ENCODE measurements at places on chromosomes 6 and 20. TPM values are rescaled to one million over a fixed set of nuclear protein-coding genes. Genes with fewer than 3 reads are reported as not detected.
A peak's percentile ranks its signal among the peaks of the same experiment; 100 is the strongest.

- no peaks in the 10 kb centered on the region for H3K4me1 ChIP-seq
- H3K27me3 ChIP-seq = no peaks in the 10 kb centered on the region
- no peak overlapping the region for H3K27ac ChIP-seq
- DNase-seq = no peak
Observed at GRCh38 chr6:112651239-112651638, 304.1 kb downstream of the RFPL4B start.

- no peak overlapping the region for H3K27ac ChIP-seq
- no peaks in the 10 kb centered on the region for H3K27me3 ChIP-seq
- H3K36me3 ChIP-seq = no peaks in the 10 kb centered on the region
- no peak for DNase-seq
- H3K4me3 ChIP-seq = no peak overlapping the region
Observed at GRCh38 chr20:18103497-18103896, 34.2 kb upstream of the KAT14 start.

DNA sequence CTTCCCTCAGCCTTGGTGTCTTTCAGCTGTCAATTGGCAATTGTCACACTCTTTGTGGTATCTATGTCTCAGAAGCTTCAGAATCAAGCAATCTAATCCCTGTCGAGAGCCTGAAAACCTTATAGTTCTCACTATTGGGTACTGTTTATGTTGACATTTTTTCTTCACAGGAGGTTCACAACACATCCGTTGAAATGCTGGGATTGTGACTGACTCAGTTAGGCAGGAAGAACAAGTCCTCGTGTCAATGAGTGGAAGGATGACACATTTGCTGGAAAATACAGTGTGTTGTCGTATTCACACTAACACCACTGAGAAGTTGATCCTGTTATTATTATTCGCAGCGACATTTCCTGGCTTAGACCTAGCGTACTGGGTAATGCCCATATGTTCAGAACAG is 163.9 kb upstream of the CITED2 start:
- DNase-seq = no peak
- H3K27ac ChIP-seq = no peak overlapping the region
- peaks cover 25% of the 10 kb centered on the region for H3K4me1 ChIP-seq
- H3K4me3 ChIP-seq = no peak overlapping the region
- H3K36me3 ChIP-seq = no peaks in the 10 kb centered on the region

BMP6 gene
- total RNA-seq = 0.73 TPM

DNA sequence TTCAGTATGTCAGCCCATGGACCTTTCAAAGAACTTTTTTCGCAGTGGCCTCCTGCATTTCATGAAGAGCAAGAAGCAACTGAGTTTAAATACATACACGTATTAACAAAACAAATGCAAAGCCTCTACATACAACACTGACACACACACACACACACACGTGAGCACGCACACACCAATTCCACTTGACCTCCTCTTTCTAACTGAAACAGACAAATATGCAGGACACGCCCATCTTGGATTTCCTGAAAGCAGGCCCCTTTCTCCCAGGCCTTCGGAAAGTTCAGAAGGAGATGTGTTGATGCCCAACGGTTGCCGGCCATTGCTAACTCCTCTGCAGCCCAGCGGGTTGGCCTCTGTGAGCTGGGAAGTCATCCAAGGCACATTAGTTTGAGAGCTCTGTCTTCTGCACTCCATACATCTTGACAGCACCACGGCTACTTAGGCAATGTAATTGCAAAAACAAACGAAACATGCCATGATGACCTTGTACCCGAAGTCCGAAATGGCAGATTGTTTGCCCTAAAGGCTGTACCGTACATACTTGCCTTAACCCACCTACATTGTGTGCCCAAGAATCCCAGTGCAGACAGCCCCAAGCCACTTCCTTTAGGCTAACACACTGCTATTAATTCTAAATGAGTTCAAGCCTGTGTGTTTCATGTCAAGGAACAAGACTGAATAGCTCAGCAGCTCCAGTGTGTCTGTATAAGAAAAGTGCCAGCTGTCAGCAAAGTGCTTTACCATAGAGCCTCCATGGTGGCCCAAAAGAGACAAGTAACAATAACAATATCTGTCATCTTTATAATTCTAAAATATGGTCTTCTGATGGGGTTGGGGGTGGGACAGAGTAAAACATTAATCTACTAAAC is 138.8 kb upstream of the RNF217 start:
- DNase-seq = no peak
- no peaks in the 10 kb centered on the region for H3K4me1 ChIP-seq
- H3K27ac ChIP-seq = no peak overlapping the region
- H3K36me3 ChIP-seq = no peaks in the 10 kb centered on the region

DNA sequence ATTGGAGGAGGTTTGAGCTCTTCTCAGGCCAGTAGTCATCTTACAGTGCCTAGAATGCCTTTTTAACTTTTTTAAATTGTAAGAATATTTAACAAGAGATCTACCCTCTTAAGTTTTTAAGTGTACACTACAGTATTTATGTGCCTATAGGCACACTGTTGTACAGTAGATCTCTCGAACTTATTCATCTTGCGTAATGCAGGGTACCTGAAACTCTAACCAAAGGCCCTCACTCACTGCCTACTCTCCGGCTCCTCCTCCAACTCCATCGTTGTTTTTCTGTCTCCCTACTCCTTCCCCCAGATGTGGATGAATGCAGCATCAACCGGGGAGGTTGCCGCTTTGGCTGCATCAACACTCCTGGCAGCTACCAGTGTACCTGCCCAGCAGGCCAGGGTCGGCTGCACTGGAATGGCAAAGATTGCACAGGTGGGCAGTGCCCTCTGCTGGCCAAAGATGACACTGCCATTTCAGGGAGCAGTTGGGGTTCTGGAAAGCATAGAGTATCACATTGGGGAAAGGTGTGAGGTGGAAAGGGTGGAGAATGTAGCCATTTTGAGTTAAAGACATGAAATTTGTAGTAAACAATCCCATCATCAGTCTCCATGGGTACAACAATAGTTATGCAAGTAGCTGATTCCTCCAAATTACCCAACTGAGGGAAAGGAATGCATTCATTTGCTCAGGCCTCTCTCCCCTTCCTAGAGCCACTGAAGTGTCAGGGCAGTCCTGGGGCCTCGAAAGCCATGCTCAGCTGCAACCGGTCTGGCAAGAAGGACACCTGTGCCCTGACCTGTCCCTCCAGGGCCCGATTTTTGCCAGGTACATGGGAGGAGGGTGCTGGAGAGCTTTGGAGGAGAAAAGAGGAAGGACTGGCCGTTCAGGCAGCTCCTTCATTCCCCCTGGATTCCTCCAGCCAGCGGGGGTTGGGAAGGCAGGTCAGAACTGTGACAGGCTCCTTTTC is 18.4 kb upstream of the ZNF76 start:
- no peak overlapping the region for H3K27ac ChIP-seq
- H3K36me3 ChIP-seq = peaks cover 7% of the 10 kb centered on the region
- peak; percentile 66 for DNase-seq
- no peaks in the 10 kb centered on the region for H3K27me3 ChIP-seq
- H3K4me1 ChIP-seq = no peaks in the 10 kb centered on the region

MRPS18B gene
- 16.6 TPM for total RNA-seq

- H3K27ac ChIP-seq = no peak overlapping the region
- H3K4me3 ChIP-seq = no peak overlapping the region
- H3K27me3 ChIP-seq = no peaks in the 10 kb centered on the region
Observed at GRCh38 chr6:19554356-19555225, 282.6 kb upstream of the ID4 start.

CALHM4 gene
- not detected for total RNA-seq

DNA sequence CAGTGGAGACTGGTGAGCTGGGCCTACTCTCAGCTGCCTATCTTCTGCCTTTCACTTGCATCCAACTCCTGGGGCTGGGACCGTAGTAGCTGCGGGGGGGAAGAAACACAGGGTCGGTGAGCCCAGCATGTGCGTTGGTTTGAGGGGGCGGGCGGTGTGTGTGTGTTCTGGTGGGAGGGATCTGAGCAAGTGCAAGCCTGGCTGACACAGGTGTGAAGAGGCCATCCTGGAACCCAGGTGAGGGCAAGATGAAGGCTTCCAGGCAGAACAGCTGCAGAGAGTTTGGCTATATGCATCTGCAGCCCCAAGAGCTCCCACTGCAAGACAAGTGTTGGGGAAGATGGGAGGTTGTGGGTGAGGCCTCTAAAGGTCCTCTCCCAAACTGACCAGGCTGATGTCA is 30.6 kb downstream of the MOCS1 start:
- no peak for DNase-seq
- H3K4me3 ChIP-seq = no peak overlapping the region
- no peaks in the 10 kb centered on the region for H3K36me3 ChIP-seq
- no peak overlapping the region for H3K27ac ChIP-seq

ISM1 gene
- not detected for total RNA-seq

TRIM31 gene
- not detected for total RNA-seq

GRCh38 chr6:72741083-72741482 is 119.2 kb downstream of the KCNQ5 start:
- peaks cover 13% of the 10 kb centered on the region for H3K4me1 ChIP-seq
- no peak overlapping the region for H3K4me3 ChIP-seq
- no peaks in the 10 kb centered on the region for H3K27me3 ChIP-seq
- no peaks in the 10 kb centered on the region for H3K36me3 ChIP-seq

SMLR1 gene
- total RNA-seq = not detected

DNA sequence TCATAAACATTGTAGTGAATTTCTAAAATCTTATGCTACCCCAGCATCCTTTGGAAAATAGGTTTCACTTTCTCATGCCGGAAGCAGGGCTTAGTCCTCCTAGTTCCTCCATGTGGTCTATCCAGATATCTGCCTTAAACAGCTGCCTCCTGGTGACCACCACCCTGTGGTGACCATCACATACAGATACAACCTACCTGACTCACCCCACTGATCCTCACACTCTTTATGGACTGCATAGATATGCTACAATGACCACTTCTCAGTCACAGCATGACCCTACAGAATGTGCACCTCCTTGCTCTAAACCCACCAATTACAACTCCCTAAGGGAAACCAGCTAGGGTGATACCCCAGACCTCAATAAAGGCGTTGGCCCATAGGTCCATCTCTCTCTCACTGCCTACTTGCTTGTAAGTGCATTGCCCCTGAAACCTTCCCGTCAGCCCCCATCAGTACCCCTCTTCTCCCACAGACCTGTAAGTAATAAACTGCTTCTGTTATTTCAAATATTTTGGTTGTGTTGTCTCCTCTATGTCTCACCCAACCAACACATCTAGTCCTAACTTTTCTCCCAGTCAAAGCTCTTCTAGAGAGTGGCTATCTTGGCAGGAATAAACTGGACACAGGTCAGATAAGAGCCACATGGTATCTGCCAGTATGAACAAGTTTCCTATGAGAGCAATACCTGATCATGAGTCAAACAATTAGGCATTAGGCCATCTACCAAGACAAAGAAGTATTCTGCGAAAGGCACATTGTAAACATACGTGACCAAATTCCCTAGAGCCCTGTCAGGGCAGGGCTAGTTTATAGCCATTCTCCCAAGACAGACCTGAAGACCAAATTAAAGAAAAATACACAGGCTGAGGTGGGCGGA is 39.4 kb upstream of the PLEKHG1 start:
- peaks cover 4% of the 10 kb centered on the region for H3K27me3 ChIP-seq
- H3K4me3 ChIP-seq = no peak overlapping the region
- H3K36me3 ChIP-seq = no peaks in the 10 kb centered on the region
- no peak for DNase-seq
- no peak overlapping the region for H3K27ac ChIP-seq

SYNDIG1 gene
- not detected for total RNA-seq

GRCh38 chr20:13349235-13349604 is 128.1 kb downstream of the ISM1 start:
- H3K36me3 ChIP-seq = no peaks in the 10 kb centered on the region
- no peaks in the 10 kb centered on the region for H3K27me3 ChIP-seq
- DNase-seq = no peak
- no peak overlapping the region for H3K4me3 ChIP-seq
- H3K4me1 ChIP-seq = no peaks in the 10 kb centered on the region
- H3K27ac ChIP-seq = no peak overlapping the region

DNA sequence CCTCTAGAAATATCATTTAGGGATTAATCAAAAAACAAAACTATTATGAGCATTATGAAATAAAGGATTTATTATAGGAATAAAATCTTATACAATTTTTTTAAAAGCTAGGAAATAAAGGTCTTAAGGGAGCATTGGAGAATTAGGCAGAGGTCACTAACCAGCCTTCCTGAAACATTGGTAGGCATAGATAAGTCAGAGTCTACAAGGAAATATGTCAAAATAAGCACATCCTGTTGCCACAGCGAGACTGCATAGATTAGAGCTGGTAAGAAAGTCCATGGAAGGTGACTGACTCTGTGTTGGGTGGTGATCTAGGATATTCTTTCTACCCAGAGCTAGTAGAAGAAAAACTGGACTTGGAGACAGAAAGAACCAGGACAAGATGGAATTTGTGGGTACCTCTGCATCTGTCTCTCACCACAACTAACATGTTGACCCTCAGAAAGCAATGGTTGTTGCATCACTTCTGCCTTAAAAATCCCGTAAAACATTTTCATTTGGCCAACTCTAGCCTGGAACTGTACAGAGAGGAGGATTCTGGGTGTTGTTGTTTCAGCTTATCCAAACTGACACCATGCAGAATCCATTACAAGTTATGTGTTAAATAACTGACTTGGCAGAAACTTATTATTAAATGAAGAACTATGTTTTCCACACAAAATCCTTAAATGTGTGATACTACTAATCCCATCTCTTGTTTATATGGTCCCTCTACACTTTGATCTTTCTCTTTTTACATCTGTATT is 77.1 kb downstream of the FBXO5 start:
- no peaks in the 10 kb centered on the region for H3K36me3 ChIP-seq
- no peaks in the 10 kb centered on the region for H3K27me3 ChIP-seq
- no peak overlapping the region for H3K4me3 ChIP-seq

POLH gene
- 11.2 TPM for total RNA-seq

MAS1 gene
- not detected for total RNA-seq

CST7 gene
- total RNA-seq = 619 TPM
